Activated CD8-positive, alpha-beta memory T cell treated with anti-CD3 and anti-CD28 coated beads, Interleukin-2, amount 10 ng/mL, durations not matched to agents 7 days and 5 days (primary cell): ENCODE measurements at places on chromosomes 4 and X. TPM values are rescaled to one million over a fixed set of nuclear protein-coding genes. Genes with fewer than 3 reads are reported as not detected.

Gene SLC16A2
- total RNA-seq: 0.12 TPM

Gene TRIM75
- not detected for total RNA-seq

Gene TNIP2
- 53.5 TPM for total RNA-seq

Gene KLHL4
- 0.23 TPM for total RNA-seq

Gene GAGE12E
- total RNA-seq: not detected

Gene GLOD5
- total RNA-seq: not detected

Gene VGLL1
- not detected for total RNA-seq

Gene RAB33A
- 38.8 TPM for total RNA-seq

Gene MTNR1A
- total RNA-seq: not detected

Gene CHIC1
- total RNA-seq: 4.9 TPM

Gene PCDH18
- total RNA-seq: not detected

Gene NSUN7
- 0.55 TPM for total RNA-seq

Gene RS1
- not detected for total RNA-seq

Gene FREM3
- not detected for total RNA-seq

Gene SSX2
- total RNA-seq: not detected

Gene KDR
- total RNA-seq: not detected

Gene MUC7
- total RNA-seq: not detected

Gene CXorf51B
- not detected for total RNA-seq

Gene DSPP
- not detected for total RNA-seq

Gene F8A2
- not detected for total RNA-seq

Gene FABP2
- not detected for total RNA-seq

Gene C1QTNF7
- not detected for total RNA-seq

Gene TSPYL2
- total RNA-seq: 29.5 TPM

Gene CUL4B
- total RNA-seq: 32.9 TPM

Gene KLHL2
- total RNA-seq: 22.2 TPM

Gene SYNPO2
- total RNA-seq: 0.89 TPM

Gene PRPS1
- total RNA-seq: 75.7 TPM

Gene PPP2R2C
- total RNA-seq: not detected

Gene HTRA3
- total RNA-seq: not detected

Gene UGT8
- 0.63 TPM for total RNA-seq

Gene G3BP2
- total RNA-seq: 148 TPM

Gene FGF5
- not detected for total RNA-seq

Gene ZFP92
- total RNA-seq: 2.2 TPM

Gene RWDD4
- total RNA-seq: 18.6 TPM

Gene CENPC
- total RNA-seq: 46.5 TPM

Gene CLDN22
- not detected for total RNA-seq

Gene PAGE5
- total RNA-seq: not detected

Gene RPS6KA3
- total RNA-seq: 60.5 TPM

Gene AMOT
- 0.28 TPM for total RNA-seq

Gene EMCN
- not detected for total RNA-seq

Gene TMPRSS11A
- total RNA-seq: not detected

Gene SASH3
- total RNA-seq: 231 TPM

Gene TMPRSS11B
- not detected for total RNA-seq

Gene PNMA6A
- 0.35 TPM for total RNA-seq
